ENCODE measurements at places on chromosomes 5 and 9.

DNA sequence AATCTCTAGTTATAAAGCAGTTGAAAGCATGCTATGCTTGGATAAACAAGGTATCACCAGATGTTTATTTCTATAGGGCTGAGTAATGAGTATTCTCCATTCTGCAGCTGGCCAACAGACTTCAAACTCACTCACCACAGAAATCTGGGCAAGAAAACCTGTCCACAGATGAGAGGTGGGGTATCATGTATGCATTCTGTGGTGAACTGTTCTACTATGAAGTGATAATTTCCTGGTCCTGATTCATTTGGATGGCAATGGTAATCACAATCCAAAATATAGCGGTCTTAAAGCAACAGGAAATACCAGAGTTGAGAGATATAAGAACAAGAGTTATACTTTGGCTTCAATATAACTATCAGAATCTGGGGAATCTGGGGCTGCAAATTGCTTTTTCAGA lies 65.9 kb upstream of the EFNA5 start:
- DNase-seq = peak; percentile 6

DNA sequence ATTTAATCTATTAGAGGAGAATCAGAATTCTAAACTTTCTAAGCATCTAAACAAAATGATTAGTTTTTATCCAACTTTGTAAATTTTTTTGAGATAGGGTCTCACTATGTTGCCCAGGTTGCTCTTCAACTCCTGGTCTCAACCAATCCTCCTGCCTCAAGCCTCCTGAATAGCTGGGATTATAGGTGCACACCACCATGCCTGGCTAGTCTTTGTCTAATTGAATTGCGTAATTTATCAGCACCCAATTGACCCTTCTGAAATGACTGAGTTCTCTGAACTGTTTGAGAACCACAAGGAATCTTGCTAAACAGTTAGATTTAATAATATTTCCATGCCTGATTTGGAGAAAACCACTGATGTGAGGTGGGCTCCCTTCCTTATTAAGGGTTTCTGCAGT lies 75.7 kb downstream of the PJA2 start:
- DNase-seq = no peak

DNA sequence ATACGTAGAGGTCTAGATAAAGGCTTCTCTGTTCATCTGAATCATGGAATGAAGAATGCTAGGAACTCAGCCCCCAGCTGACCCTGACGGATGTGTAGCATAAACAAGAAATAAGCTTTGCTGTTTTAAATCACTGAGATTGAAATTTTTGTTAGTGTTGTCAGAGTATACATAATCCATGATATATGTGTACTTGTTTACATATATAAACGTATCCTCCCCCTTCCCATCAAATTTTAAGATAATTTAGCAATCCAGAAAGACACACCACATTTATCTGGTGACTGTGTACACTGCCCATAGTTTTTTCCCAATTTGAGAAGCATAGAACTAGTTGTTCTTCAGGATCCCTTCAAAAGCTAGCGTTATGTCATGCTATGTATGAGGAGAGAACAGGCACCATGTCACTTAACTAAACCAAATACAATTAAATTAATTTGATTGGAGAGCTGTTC lies 80.8 kb upstream of the OSMR start:
- DNase-seq = peak; percentile 86

DNA sequence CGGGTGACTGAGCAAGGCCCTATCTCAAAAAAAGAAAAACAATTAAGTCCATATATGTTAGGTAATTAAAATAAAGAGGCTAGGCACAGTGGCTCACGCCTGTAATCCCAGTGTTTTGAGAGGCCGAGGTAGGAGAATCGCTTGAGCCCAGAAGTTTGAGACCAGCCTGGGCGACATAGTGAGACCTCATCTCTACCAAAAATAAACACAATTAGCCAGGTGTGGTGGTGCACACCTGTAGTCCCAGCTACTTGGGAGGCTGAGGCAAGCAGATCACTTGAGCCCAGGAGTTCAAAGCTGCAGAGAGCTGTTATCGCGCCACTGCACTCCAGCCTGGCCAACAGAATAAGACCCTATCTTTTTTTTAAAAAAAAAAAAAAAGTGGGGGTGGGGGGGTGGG lies 12.3 kb downstream of the WHRN start:
- DNase-seq = no peak

GRCh38 chr9:89022902-89023301 lies 31.6 kb downstream of the S1PR3 start:
- peak; percentile 33 for DNase-seq

DNA sequence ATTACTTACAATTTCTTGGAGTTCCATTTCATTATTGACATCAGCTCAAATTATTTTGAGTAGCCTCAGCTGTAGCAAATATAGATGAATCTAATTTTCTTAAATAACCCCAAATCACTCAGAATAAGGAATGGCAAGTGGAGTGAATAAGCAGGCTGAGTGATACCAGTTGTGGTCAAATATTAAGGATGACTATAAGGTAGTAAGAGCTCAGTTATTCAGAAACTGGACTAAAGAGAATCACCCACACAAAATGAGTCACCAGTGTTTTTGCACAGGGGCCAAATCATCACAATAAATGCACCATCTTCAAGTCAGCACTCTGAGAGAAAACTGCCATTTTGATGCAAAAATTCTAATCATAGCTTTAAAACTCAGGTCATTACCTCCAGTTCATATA lies 128.9 kb upstream of the TARS1 start:
- DNase-seq = peak; percentile 96

GRCh38 chr9:112408275-112408674 lies 28.4 kb downstream of the HSDL2 start:
- DNase-seq = no peak

All from EL (cell line).